Iris pigment epithelial cell (primary cell): ENCODE measurements at places on chromosomes 5 and 9.

DNA sequence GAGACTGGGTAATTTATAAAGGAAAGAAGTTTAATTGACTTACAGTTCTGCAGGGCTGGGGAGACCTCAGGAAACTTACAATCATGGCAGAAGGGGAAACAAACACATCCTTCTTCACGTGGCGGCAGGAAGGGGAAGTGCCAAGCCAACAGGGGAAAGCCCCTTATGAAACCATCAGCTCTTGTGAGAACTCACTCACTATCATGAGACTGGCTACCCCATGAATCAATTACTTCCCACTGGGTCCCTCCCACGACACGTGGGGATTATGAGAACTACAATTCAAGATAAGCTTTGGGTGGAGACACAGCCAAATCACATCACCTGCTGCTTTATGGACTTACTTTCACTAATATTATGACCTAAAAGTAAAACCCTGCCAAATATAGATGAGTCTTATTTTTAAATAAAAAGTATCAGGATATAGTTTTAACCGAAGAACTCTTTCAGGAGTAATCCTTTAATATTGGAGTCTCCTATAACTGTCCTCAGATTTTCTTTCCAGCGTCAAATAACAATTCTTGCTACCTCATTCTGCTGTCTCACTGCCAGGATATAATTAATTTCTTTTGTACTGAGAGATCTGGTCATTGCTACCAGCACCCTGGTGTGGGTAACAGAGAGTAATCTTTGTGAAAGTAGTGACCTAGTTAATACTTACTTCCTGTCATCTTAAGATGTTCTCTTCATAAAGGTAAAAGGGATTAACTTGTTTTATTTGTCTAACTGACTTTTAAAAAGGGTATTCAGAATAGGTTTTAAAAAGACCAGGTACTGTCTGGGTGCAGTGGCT is 68.6 kb downstream of the NLN start:
- DNase-seq = no peak

DNA sequence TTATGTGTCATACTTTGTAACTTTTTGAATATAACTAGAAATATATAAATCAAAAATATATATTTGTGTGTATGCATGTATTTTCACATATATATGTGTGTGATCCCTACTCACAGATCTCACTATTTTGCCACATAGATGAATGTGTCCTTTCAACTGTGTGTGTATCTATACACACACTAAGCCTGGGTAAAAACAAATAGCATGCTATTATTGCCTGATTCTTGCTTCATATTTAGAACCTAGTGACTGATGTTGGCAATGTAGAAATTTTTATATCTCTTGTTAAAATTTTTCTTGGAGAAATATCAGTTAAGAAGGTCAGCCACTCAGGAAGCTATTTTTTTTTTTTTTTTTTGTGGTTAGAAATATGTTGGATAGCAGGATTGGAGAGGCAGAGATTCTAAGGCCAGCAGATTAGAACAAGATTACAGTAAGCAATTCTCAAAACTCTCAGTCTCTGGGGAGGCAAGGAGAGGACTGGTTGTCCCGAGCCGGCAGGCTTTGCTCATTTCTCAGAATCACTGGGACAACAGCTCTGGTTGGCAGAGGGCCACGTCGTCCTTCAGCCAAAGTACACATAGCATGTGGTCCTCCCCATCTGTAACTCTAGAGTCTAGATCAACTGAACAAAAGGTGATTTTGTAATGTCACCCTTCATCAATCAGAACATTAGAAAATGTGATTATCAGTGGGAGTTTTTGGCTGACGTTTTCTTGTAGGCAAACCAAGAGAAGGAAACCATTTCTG is 19.7 kb downstream of the C6 start:
- peak; percentile 65 for DNase-seq

DNA sequence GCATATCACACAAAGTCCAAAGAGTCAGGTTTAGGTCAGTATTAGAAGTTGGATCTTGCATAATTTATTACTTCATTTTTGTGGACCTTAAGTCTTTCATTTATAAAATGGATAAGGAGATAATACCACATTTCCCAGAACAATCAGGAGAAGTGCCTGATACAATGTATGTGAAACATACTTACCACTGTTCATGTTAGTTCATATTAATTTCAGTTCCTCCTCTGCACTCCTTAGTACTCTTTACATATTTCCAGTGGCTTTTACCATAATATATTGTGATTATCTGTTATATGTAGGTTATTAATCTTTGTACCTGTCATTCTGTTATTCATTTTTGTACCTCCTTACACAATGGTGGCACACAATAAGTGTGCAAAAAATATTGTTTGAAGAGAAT is 214.4 kb downstream of the ARL15 start:
- no peak for DNase-seq

DNA sequence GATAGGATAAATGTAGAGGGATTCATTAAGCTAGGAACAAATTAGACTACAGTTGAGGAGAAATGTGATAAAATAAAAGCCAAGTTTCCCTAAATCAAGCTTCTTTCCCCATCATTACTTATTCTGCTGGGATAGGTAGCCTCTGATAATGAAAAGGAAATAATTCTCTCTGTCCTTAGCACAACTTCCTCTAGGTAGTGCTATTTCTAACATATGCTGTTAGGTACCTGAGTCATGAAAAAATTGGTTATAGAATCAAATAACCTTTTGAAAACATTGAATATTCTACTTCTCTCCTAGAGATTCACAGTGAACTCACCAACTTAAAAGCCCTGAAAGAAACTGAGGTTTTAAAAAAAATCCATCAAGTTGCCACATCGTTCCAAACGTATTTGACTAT is 1793.1 kb downstream of the EFNA5 start:
- no peak for DNase-seq

GRCh38 chr9:84669288-84670137 is at the start of gene NTRK2:
TSS of gene NTRK2 (plus strand) at chr9:84669729. CDS start at chr9:84670749, 1,020 bp downstream.
- DNase-seq = peak; percentile 12

DNA sequence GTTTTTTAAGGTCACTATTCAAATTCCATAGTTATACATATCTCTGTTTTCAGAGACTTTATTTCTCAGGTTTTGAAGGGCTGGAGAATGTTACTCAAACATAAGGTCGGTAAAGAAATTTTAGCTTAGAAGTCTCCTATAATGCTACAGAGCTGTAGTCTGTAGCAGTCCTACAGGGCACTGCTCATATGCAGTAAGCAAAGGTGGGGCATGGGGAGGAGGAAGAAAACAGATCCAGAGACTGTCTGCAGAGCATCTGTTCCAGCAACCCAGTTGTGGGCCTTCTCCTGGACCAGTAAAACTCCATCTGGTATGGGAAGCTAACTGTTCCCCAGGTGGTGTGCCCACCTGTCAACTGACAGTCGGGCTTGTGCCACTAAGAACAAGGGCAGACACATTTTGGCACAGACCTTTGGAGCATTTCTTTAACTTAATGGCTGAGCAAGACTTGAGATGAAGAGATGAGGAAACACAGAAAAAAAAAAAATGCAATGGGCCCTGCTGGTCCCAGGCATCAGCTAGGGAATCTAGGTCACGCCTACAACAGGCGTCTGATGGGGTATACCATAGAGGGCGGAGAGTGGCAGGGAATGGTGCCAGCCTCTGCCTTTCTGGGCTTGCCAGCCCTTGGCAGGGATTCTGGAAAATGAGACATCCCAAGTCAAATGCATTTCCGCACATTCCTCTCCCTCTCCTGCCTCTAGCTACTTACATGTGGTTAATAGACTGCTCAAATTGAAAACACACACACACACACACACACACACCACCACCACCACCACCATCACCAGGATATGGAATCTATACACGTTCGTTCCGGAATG is 218.9 kb downstream of the ARL15 start:
- no peak for DNase-seq

GRCh38 chr5:143037071-143037470 is 266.9 kb downstream of the ARHGAP26 start:
- no peak for DNase-seq

- no peak for DNase-seq
Measured at GRCh38 chr5:11619339-11620024, 284.8 kb downstream of the CTNND2 start.

GRCh38 chr5:177309351-177310191 is 2.1 kb downstream of the MXD3 start:
- DNase-seq = peak; percentile 70

GRCh38 chr9:34087370-34087769 is 38.7 kb upstream of the UBAP2 start:
- DNase-seq = no peak

GRCh38 chr9:77826621-77827020 is 178.5 kb upstream of the GNA14 start:
- peak; percentile 67 for DNase-seq

DNA sequence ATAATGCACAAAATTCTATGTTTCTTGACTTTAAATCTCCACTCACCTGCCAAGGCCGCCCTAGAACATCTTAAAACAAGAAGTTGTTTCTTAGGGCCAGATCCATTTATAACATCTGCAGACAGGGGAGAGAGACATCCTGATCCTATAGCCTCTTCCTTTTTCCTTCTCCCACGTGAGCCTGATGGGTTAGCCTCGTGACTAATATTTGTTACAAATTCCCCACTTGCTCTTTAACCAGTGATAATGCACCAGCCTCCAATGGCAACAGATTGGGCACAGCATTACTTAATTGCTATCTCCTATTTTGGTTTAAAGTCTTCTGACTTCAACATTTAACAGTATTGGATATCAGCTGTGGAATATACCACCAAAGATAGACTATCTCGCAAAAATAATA is 196.5 kb downstream of the GADD45G start:
- no peak for DNase-seq

DNA sequence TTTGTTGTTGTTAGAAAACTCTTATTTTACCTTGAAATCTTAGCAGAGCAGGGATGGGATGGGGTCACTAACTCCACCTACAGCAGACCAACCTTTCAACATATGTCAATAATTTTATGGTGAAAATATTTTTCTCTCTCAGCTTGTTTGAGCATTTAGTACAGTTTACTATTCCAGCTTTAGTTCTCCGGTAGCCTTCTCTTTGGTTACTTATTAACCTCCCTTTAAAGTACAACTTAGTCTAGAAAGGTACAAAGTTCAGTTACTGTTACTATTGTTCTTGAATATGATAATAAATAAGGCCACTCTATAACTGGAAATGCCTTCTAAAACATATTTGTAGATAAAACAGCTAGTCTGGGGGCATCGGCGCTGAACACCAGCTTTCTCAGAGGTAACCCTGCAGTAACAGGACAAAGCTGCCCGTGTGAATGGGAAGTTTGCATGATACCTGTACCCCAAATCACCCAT is 233.3 kb downstream of the PCSK1 start:
- no peak for DNase-seq

DNA sequence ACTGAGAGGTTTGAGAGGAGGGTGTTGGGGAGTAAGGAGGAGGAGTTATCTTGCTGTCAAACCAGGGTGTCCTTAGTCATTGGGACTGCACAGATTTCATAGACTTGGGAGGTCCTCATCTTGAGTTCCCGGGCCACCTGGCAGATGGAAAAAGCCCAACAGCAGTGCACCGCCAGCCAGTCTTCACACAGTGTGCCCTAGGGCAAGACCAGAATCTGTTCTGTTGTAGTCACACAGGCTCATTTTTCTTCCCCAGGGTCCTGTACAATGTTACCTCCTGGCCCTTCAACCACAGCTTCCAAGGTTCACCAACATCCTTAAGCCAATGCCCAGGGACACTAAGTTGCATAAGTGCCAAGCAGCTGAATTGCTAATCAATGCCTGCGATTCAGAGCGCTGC is 21.0 kb downstream of the PLAC8L1 start:
- no peak for DNase-seq

GRCh38 chr5:158875272-158875679 is 224.4 kb downstream of the EBF1 start:
- DNase-seq = peak; percentile 16
